ENCODE measurements at places on chromosomes 2 and 18. TPM values are rescaled to one million over a fixed set of nuclear protein-coding genes. Genes with fewer than 3 reads are reported as not detected.

GRCh38 chr18:66222174-66222573 lies 381.7 kb downstream of the CDH19 start:
- DNase-seq: no peak

The PRSS56 gene
- not detected for total RNA-seq

The OBSL1 gene
- total RNA-seq: 65.3 TPM

DNA sequence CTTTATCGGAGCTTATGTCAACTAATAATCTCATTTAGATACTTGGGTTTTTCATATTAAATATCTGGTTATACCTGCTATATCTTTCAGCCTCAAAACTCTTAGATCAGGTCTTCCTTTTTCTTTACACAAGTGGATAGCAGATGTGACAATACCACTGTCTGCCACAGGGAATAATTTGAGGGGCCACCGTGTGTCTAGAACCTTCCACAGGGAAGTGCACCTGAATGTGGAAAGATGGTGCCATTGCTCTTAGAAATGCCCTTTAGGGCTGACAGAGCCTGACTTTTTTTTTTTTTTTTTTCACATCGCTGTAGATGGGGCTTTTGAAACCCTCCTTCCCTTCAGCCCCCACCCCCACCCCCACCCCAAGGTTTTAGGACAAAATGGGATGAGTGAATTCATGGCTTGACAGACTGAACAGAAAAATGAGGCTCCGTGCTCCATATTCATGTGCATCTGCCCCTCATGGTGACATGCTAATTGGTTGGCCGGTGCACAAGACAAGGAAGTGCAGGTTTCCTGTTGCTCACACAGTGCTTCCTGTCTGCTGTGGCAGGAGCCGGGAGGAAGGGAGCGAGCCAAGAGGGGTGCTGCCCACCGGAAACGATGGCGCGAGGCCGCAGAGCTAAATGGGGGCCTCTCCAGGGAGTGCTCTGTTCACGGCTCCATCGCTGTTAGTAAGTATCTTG lies 246.0 kb downstream of the LDLRAD4 start:
- DNase-seq: no peak

- DNase-seq: no peak
Measured at GRCh38 chr2:178796079-178796677, 11.0 kb downstream of the TTN start.

- no peak for DNase-seq
Measured at GRCh38 chr2:114005110-114005783, 115.4 kb downstream of the ACTR3 start.

DNA sequence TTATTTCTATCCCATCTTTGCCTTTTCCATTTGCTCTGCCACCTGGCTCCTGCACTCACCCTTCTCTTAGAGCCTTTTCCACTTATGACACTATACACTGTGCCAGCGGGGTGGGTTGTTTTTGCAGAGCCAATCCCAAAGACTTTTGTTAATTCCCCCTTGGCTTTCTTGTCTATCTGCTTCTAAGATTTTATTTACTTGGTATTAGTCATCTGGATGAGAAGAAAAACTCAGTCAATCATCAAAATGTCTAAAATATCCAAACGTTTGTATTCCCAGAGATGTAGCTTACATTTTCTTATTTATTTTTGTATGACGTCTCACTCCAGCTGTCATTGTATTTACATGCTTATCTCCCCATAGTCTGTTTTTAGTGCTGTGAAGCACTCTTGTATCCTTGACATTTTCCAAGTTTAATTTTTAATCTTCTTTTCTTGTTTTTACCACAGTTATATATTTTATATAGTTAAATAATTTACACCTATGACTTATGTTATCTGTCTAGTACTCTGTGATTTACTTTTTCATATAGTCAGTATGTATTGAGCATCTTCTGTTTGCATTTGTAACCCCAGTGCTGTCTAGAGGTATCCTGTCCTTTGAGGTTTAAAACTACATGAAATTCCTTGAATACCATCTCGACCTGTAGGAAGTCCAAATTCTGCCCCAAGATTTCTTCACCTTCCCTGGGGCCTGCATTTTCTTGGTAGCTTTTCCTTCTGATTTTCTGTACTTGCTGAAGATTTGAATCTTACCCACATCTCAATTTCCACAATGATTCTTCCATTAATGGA lies 55.1 kb downstream of the COL4A3 start:
- no peak for DNase-seq

The OSBPL1A gene
- 43.2 TPM for total RNA-seq

The ERLEC1 gene
- total RNA-seq: 55.0 TPM

The ZNF521 gene
- 26.4 TPM for total RNA-seq

- DNase-seq: no peak
Measured at GRCh38 chr2:231975001-231975400, 13.5 kb downstream of the DIS3L2 start.

The RTP5 gene
- total RNA-seq: not detected

- DNase-seq: no peak
Measured at GRCh38 chr2:152823905-152824304, 105.5 kb downstream of the ARL6IP6 start.

The SERPINB7 gene
- not detected for total RNA-seq

- peak; percentile 78 for DNase-seq
Measured at GRCh38 chr2:158501301-158501700, 44.5 kb downstream of the PKP4 start.

DNA sequence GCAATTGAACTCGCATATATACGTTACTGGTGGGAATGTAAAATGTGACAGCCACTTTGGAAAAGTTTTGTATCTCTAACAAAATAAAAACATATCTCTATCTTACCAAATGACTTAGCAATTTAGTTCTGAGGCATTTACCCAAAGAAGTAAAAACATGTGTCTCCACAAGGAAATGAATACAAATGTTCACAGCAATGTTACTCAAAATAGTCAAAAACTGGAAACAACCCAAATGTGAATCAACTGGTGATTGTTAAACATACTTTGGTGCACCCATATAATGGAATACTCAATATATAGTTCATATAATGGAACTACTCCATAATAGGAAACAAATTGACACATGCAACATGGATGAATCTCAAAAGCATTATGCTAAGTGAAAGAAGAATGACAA lies 70.4 kb upstream of the DNER start:
- no peak for DNase-seq

DNA sequence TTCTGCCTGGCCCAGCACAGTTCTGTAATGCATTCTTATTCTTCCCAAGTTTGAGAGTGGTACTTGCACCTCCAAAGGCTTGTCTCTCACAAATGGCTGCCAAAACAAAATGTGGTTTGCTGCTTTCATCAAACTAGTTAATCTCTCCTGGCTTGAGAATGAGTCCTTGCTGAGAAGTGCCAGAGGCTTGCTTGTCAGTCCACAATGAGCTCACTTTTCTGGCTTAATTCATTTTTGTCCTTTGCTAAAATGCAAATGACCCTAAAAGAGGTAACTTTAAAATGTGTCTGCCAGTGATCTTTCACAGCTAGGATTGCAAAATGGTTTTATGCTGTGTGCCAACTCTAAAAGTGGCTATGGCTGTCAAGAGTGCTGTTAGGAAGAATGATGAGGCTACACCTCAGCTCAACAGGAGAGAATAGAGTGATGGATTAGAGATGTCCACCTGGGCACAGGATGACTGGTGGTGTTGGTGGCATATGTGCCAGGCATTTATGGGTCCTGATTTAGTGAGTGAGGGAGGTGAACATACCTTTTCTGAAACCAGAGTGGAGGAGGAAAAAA lies 291.2 kb upstream of the HNMT start:
- no peak for DNase-seq

The FMNL2 gene
- 55.1 TPM for total RNA-seq

GRCh38 chr18:25661831-25662230 lies 309.9 kb upstream of the ZNF521 start:
- DNase-seq: no peak

DNA sequence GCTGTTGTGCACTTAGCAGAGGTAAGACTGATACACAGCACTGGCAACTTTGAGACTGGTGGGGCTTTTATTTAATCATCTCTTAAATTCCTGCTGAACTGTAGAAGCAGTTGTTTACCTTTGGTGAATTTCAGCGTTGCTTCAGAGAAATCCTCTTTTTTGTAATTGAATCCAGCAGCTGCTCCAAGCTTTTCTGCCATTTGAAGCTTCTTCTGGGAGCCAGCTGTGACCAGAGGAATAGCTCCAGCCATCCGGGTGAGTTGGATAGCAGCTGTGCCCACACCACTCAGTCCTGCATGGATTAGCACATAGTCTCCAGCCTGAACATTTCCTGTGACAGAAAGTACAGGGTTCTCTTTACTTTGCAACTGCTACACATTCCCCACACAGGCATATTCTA lies 3.9 kb downstream of the TP53I3 start:
- no peak for DNase-seq

The NCOA1 gene
- total RNA-seq: 41.6 TPM

- DNase-seq: no peak
Measured at GRCh38 chr18:10559553-10560451, 34.0 kb downstream of the NAPG start.

The ZNF892 gene
- 8.3 TPM for total RNA-seq

DNA sequence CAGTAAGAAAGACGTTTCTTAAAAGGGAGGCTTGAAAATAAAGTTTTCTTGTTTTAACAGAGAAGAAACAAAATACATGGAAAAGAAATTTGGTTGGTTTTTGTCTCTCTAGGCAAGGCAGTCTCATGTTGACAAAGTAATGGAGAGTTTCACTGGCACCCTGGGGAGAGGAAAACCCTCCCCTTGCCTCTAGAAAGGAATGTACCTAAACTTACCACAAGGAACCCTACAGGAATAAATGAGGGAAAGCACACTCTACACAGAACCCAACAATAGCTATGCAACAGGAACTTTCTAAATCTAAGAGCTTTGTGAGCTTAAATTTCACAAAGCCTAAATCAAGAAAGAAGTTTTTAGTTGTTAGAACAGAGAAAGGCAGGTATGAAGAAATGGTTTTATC lies 37.0 kb downstream of the FIGN start:
- DNase-seq: no peak

GRCh38 chr2:134839649-134840048 lies 1.2 kb downstream of the ACMSD start:
- DNase-seq: no peak

DNA sequence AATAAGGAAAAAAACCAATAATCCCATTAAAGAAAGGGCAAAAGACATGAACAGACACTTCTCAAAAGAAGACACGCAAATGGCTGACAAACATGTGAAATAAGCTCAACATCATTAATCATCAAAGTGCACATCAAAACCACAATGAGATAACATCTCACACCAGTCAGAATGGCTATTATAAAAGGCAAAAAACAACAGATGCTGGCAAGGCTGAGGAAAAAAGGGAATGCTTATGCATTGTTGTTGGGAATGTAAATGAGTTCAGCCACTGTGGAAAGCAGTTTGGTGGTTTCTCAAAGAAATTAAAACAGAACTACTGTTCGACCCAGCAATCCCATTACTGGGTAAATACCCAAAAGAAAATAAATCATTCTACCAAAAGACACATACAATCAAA lies 285.6 kb downstream of the NR4A2 start:
- no peak for DNase-seq

DNA sequence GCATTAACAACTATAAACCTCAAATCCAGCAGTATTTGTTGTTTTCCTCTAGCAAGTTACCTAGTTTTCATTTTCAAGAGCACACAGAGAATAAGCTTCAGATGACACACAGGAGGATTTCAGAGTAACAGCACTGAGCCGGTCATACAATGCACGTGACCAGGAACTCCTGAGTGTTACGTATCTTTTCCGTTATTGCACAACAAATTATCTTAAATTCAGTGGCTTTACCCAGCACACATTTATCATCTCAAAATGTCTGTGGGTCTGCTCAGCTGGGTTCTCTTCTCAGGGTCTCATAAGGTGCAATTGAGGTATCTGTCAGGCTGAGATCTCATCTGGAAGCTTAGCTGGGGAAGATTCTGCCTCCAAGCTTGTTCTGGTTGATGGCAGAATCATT lies 379.5 kb upstream of the KLHL29 start:
- DNase-seq: no peak

GRCh38 chr18:25992566-25992965 lies 97.8 kb downstream of the SS18 start:
- DNase-seq: no peak

The SLC16A14 gene
- 2.0 TPM for total RNA-seq

- DNase-seq: no peak
Measured at GRCh38 chr18:76395609-76396008, 99.4 kb downstream of the ZNF516 start.

The KCNJ13 gene
- not detected for total RNA-seq

The IL1RL2 gene
- total RNA-seq: 0.54 TPM

The MEP1B gene
- not detected for total RNA-seq

Measured in aorta (tissue), 5 donors.